NT2/D1 (cell line): ENCODE measurements at places on chromosomes 4 and X.

DNA sequence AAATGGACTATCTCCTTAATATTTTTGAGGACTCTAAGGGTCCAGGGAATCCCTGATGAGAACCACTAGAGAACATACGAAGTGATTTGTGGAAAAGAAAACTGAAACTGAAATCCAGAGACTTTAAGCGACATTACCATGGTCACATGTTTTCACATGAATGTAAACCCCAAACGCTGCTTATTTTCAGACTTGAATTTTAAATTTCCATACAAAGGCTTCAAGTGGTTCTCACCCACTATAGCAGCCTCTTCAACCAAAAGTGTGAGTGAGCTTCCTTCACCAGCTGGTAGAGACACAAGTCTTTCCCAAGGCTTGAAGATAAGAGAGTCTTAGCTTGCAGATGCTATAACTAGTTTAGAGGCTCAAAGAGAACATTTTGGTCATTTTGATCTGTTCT lies 232.7 kb downstream of the MGST2 start:
- DNase-seq: no peak

DNA sequence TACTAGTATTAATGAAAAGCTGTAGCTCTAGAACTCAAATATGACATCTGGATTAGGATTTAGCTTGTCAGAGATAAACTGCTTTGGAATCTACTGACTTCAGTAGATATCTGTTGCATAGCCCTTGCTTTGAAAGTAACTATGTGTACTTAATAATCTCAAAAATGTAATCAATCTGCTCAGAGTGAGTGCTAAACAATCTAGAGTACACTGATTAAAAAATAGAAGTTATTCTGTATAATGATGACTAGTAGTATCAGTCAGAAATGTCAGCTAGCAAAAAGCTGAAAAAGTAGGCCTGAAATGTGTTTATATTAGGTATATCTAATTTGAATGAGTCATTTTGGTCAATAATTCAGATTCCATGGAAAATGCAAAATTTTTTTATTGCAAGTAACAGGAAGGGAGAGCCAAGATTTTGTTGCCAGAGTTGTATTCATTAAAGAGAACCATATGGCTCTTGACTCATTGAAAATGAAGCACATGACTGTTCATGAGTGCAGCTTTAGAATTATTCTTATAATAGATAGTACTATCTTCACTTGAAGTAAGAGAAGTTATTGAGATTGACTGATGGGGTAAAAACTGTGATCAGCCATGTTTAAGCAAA lies 20.0 kb downstream of the CLCN3 start:
- no peak for DNase-seq

DNA sequence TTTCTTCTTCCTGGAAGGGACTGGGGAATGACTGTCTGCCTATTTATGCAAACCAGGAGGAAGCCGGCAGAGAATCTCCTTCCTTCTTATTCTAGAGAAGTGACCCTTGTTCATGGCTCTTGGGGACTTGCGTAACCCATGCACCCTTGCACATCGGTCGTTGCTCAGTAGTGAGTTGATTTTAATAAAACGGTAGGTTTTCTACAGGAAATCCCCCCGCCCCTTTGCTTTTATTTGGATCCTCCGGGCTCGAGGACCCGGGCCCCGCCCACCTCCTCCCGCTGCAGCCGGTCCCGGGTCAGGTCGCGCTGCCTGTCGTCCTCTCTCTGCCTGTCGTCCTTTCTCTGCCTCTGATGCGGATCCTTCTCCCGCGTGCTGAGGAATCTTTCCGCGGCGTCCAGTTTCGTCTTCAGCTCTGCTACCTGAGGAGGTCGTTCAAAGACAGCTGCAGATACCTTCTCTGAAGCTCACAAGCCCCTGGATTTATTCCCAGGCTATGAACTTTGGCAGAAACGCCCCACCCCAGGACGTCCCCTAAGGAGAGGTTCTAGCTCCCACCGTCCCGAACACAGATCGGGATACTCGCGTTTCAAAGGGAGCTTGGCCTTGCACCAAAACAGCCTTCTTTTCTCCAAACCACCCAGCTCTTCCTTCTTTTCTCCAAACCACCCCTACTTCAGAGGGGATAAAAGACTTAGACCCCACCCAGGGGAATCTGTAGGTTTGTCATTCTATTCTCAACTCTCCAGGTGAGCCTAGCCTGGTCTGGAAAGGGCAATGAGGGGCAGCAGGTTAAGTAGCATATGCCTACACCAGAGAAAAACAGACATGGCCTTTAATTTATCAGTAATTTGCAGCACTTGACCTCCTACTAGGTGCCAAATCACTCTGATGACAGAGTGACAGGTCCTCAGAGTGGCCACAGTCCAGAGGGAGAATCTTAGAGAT lies 7.0 kb downstream of the TNIP3 start:
- DNase-seq: peak; percentile 13

DNA sequence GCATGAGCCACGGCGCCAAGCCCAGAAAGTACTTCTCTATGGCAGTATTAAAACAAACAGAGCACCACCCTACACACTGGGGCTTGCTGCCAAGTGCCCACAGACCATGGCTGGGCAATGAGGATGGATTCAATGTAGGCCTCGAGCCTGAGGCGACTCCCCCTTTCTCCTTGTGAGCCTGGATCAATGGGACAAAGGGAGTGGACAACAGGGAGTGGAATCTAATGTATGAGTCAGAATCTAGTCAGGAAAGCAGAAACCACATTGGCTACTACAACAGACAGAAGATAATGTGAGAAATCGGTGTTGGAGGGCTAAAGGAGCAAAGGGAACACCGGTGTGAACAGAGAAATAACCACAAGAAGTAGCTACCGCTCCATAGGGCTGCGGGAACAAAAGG lies 37.7 kb upstream of the OCIAD2 start:
- DNase-seq: no peak

DNA sequence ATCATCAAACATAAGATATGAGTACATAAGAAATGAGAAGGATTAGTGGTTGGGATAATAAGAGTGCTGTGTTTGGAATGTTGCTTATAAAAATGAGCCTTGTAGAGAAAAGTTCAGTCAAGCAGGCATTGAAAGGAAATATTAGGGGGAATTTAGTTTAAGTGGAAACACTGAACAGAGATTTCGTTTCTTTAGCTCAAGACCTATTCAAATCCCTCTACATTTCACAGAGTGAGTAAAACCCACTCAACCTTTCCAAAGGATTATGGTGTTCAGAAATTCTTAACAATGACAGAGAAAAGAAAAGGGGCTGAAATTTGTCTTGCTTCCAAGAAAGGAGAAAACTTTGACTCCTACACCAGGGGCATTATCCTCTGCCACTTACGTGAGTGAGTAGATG lies 1072.4 kb upstream of the LCORL start:
- no peak for DNase-seq

GRCh38 chrX:88397551-88397950 lies 349.5 kb upstream of the CPXCR1 start:
- no peak for DNase-seq
